ENCODE measurements at places on chromosomes 2 and 18.

DNA sequence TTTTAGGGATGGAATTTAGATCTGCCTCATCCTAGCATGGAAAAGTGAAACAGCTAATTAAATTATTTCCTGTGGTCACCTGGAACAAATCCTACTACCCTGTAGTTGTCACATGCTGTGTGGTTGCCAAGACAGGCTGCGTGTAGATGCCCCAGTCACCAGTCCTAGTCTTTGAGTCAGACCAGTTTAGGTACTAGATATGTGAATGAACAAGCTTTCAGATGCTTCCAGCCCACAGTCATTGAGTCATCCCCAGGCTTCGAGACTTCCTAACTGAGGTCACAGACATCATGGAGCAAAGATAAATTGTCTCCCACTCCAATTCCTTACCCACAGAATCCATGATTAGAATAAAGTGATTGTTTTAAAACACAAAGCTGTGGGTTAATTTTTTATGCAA lies 35.8 kb upstream of the GRB14 start:
- DNase-seq: peak; percentile 78

- DNase-seq: no peak
These were observed 51.0 kb downstream of the KCNG2 start for GRCh38 chr18:79848579-79849327.

DNA sequence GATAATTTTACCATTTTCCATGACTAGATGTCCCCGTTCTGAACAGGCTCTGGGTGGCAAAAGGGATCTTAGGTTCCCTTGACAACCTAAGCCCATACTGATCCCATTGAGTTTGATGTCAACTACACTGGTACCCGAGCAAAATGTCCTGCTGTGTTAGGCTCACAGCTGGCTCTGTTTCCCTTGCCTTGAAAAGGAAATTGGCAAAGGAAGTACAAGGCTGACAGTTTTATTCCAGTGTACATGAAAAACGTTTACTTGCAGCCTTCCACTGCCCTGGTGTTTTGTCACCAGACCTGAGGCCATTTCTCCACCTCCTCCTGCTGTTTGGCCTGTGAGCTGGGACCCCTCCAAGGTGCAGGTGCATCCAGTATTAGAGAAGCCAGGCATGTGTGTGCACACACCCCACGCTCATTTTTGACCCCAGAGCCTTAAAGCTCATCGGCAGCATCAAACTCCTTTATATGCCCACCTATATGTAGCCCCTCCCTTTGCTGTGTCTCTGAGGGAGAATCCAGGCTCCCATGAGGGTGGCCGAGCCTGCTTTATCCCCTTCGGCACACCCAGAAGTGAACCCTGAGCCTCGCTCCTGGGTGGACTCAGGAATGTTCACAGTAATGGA lies 171.3 kb downstream of the NDUFA10 start:
- DNase-seq: no peak

GRCh38 chr2:191481305-191482070 lies 196.4 kb upstream of the NABP1 start:
- DNase-seq: peak; percentile 33

DNA sequence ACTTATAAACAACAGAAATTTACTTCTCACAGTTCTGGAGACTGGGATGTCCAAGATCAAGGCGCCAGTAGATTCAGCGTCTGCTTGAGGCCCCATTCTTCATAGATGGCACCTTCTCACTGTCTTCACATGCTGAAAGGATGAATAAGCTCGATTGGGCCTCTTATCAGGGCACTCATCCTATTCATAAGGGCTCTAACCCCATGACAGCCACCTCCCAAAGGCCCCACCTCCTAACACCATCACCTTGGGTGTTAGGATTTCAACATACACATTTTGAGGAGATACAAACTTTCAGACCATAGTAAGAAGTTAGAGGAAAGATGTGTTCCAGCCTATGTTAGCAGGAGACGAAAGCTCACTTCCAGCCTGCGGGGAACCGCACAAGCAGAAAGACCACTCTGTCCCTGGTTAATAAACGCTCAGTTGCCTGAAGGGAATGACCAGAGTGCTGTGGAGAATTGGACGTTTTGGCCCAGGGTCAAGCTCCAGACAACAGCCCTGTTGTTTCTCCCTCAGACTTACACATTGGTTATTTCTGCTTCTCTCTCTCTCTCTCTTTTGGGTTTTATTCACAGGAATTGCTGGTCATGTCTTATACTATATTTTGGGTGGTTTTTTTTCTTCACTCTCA lies 90.3 kb downstream of the MAPRE2 start:
- DNase-seq: peak; percentile 20

DNA sequence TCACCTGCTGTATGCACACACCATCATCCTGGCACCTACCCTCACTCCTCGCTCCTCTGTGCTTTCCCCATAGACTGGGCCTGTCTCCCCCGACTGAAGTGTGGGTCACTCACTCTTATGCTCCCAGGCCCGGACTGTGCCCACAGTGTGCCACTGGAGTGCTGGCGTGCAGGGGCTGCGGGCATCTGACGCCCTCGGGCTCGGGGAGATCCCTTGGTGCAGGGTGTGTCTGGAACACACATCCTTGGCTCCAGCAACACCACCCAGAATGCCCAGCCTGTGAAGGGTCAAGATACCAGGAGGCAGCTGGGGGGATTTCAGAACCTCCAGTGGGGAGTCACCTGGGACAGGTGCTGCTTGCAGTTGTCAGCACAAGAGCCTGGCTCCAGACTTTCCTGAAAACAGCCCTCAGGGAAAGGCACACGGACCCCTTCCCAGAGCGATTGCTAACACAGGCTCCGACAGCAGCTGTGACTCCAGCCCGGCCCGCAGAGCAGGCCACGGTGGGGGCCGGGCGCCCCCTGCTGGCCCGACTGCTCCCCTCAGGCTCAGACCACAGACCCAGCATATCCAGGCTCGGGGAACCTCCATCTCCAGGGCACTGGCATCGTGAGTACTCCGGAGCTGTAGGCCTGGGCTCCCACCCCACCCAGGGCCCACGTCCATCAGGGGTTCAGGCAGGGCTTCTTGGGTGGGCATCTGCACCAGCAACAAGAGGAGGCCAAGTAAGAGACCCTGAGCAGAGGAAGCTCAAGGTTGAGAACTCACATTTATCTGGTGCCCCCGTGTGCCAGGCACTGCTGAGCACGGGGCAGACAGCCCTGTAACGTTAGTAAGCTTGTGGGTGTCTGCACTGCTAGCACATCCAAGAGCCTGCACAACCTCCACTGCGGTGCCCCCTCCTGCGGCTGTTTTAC lies 8.6 kb downstream of the HS1BP3 start:
- DNase-seq: peak; percentile 53

- DNase-seq: no peak
These were observed 1228.3 kb upstream of the CHAC2 start for GRCh38 chr2:52539026-52539970.

DNA sequence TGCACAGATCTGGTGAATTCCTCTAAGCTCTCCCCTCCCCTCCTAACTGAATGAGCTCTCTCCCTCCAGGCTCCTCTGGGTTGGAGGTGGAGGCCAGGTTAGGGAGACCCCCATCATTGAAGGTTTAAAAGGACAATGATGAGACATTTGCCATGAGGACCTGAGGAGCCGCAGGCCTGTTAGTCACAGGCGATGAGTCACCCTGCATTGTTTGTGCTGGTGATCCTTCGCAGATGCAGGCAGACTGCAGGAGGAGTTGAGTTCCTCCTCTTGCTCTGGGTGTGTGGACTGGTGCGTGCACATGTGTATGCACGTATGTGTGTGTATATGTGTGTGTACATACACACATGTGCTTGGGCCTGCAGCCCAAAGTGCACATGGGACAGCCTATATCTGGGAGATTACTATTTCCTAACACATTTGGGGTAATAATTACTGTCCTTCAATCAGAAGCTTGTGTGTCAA lies 42.0 kb downstream of the MCFD2 start:
- DNase-seq: peak; percentile 99

DNA sequence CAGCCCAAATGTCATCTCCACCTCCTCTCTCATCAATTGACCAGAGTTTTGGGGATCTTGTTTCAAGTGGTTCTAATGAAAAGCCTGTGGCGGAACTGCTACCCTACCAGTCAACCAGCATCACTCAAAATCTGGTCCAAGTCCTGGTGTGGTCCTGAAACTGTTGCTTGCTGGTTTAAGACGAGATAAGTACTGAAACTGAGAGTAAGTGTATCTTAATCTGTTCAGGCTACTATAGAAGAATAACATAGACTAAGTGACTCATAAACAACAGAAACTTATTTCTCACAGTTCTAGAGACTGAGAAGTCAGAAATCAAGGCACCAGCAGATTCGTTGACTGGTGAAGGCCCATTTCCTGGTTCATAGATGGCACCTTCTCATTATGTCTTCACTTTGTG lies 879 bp upstream of the GALNT5 start:
- DNase-seq: peak; percentile 17

GRCh38 chr2:45432406-45432805 lies 178.7 kb downstream of the SRBD1 start:
- DNase-seq: no peak

GRCh38 chr18:61530681-61531080 lies 197.5 kb downstream of the CDH20 start:
- DNase-seq: no peak

DNA sequence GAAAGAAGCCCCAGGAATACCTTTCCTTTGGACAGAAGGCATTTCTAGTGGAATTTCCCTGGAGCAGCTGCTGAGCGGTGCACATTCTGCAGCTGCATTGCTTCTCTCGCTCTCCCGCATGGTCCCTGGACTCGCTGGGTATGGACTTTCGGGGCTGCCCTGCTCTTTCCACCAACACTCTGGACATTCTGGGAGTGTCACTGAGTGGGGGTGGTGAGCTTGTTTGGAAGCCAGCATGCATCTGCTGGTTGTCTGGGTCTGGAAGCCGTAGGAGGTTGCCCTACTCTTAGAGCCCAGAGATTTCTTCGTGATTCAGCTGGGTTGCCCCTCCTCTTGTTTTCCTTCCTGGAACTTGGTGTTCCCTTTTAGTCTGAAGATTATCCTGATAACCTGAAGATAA lies 52.6 kb downstream of the TWIST2 start:
- DNase-seq: peak; percentile 68

DNA sequence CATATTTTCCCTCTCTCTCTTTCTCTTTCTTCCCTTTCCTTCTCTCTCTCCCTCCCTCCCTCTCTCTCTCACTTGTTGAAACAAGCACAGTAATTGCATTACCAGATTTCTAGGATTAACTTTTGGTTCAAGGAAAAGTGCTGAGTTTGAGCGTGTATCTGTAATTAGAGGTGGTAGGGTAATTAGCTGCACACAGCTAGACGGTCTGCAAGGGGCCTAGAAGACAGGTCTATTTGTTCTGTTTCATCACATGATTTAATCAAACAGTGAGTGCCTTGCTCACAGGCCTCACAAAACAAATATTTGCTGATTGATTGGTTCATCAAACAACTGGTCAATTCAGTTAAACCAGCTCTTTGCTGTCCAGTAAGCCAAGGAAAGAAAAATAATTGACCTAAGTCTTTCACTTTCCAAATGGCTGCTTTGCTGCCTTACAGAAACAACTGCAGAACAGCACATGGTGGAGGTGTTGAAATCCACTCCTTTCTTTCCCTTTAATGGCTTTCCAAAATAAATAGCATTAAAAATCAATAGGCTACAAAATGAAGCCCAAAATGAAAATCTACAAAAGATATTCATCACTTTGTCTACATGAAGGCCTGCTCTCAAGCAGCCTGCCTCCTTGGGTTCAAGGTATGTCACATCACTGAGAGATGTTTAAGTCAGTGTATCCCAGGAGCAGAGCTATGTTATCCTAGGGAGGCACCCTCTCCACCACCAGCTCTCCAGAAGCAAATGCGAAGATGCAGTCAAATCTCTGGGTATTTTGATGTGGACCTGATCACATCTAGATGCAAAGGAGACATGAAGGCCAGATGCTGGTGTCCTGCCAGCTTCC lies 264.4 kb upstream of the SIX2 start:
- no peak for DNase-seq

DNA sequence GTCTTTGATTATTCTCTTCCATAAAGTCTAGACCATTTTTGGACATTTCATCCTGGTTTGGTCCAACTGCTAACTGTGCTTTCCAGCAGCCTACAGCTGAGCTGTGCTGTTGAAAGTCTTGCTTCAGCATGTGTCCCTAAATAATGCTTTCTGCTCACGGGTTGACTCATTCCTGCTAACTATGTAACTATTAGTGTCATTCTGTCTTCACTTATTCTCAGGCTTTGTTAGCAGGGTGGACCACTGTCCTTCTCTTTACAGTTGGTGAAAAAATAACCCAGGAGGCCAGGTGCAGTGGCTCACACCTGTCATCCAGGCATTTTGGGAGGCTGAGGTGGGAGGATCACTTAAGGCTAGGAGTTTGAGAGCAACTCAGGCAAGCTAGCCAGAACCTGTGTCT lies 8.9 kb downstream of the ADAM23 start:
- DNase-seq: peak; percentile 34

GRCh38 chr2:19881908-19882265 lies 19.9 kb downstream of the TTC32 start:
- no peak for DNase-seq

DNA sequence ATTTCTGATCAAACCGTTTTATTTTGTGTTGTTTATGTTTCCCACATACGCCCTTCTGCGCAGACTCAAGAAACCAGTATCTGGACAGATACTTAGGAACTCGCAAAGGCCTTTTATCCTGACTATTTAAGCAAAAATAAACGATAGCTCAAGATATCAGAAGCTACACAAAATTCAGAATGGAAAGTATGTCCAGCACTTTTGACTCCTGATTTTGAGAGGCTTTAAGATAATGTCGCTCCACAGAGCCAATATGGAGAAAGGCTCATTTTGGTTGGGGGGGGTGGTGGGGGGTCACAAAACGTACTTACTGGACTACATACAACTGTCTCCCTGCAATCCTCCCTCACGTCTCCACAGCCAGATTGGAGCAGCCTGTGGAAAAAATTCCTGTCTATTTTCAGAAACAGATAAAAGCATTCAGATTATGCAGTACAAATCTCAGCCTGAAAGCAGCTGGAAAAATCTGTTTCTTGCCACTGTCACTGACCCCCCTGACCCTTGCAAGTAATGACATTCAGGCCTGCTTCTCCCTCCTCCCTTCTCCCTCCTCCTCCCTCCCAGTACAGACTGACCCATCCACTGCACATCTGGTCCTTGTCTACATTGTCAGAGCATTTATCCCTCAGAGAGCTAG lies 34.9 kb upstream of the LCLAT1 start:
- DNase-seq: peak; percentile 47

DNA sequence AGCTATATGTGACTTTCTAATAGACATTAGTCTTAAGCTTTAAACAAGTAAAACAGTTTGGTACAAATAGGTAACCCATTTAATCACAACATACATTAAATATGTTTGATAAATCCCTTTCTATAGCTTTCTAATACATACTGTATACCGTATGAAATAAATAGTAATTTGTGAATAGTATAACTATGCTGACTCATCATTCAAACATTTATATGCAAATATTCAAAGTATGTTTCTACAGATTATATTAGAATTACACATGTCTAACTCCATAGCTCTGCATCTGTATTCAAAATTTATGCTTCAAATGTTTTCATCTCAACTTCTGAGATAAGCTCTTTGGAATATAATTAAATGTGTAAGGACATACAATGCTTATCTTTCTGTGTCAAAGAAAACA lies 142.7 kb upstream of the ZNF804A start:
- no peak for DNase-seq

- peak; percentile 34 for DNase-seq
These were observed 71.9 kb upstream of the NRP2 start for GRCh38 chr2:205610437-205610836.

GRCh38 chr2:20526708-20527107 lies 79.8 kb downstream of the RHOB start:
- DNase-seq: no peak

Measured in foreskin fibroblast (primary cell).